ENCODE measurements at places on chromosomes 7 and 10.

DNA sequence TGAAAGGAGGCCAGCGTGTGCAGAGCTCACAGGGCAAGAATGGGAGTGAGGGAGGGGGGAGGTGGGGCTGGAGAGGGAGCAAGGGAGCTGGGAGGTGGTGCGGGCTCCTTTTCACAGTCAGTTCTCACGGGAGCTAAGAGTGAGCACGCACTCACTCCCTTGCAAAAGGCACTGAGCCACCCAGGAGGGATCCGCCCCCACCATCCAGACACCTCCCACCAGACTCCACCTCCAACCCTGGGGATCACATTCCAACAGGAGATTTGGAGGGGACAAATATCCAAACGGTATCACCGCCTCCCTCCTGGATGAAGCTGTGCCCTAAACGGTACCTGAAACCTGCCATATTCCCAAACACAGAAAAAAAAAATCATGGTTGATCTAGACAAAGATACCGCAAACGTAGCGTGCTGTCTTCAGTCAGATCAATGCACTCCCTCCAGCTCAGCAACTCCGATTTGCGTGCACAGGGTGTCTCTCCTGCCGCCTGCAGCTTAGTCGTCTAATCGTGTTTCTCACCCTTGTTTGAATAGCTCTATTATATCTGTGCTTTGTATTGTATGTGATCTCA, 20.3 kb upstream of the PRKAG2 start:
- DNase-seq = no peak

DNA sequence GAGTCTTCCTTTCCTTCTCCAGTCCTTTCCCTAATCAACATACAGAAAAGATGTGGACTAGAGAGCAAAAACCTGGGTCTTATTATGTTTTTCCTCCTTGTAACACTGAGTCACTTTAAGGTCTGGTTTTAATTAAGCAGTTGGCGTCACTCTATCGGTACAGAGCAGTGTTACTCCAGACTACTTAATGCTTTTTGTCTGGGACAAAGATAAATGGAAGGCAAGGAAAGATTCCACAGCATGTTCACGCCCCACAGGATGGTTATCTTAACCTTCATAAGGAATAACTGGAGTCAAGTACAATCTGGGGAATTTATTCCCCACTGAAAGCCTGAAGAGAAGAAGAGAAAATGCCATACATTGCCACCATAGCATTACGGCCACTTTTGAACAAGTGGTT, 145.7 kb downstream of the ELAPOR2 start:
- DNase-seq = no peak

DNA sequence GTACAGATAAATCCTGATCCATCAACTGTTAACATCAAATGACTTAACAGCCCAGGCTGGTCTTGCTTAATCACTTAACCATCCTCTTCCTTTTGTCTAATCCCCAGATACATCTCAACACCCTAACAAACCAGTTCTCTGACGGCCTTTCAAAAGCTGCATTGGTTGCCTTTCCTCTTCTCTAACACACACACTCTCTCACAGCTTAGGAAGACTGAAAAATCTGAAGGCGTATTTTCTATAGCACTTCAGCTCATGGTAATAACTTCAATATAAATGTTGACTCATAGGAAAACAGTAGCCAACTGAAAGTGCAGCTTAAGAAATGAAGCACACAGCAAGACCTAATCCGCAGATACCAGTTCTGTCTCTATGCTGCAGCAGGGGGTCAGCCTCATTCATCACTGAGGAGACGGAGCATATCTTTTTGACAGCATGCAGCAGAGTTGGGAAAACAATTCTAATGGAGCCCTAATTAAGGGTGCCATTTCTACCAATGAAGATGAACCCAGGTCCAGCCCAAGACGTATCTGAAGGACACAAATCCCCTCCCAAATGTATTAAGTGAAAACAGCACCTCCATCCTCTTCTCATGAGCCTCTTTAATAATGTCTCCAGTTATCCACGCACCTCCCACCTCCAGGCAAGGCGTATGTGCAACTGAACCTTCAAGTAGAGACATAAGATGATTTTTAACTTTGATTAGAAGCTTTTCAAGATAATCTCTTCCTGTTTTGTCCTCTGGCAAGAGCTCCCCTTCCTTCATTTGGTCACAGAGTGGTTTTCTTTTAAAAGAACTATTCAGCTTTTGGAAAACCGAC, 211.7 kb upstream of the NFE2L3 start:
- DNase-seq = no peak

GRCh38 chr10:61263518-61263917, 189.7 kb downstream of the TMEM26 start:
- no peak for DNase-seq

GRCh38 chr10:77347052-77347451, 290.6 kb downstream of the KCNMA1 start:
- no peak for DNase-seq

DNA sequence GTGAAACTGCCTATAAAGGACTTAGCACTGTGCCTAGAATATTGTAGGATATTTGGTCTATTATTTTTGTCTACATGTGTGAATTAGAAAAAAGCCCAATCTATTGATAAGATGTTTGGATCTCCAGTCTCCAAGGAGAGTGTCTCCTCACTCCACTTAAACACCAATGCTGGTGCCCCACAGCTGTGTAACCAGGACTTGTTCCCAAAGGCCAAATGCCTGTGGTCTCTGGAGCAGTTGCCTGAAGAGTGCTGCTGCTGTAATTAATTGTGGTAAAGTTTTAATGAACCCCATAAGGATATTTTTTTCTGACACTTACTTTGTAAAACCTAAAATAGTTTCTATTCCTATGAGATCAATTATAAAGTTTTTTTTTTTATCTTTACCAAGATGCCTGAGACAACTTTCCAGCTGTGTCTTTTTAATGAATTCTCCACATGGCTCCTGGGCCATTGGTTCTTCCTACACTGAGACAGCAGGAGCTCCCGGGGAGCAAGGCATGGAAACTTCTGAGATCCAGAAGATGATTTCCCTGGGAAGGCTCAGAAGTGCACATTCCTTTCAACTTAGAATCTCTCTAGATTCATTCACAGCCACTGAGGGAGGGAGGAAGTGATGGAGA, 11.2 kb upstream of the OR2A5 start:
- DNase-seq = no peak

DNA sequence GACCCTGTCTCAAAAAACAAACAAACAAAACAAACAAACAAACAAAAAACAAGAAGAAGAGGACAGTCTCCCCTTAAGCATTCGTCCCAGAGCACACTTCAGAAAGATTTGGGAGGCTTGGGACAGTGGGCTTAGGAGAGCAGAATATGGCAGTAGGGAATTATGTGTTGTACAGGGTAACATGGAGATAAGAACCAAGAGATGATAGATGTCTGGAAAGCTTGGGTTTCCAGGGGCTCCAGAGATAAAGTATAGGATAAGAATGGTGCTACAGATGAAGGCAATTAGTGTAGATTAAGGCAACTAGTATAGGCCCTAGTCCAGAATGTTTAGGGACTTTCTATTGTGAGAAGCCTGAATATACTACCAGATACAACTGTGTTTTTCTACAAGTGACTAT, 934.9 kb upstream of the AUTS2 start:
- no peak for DNase-seq

DNA sequence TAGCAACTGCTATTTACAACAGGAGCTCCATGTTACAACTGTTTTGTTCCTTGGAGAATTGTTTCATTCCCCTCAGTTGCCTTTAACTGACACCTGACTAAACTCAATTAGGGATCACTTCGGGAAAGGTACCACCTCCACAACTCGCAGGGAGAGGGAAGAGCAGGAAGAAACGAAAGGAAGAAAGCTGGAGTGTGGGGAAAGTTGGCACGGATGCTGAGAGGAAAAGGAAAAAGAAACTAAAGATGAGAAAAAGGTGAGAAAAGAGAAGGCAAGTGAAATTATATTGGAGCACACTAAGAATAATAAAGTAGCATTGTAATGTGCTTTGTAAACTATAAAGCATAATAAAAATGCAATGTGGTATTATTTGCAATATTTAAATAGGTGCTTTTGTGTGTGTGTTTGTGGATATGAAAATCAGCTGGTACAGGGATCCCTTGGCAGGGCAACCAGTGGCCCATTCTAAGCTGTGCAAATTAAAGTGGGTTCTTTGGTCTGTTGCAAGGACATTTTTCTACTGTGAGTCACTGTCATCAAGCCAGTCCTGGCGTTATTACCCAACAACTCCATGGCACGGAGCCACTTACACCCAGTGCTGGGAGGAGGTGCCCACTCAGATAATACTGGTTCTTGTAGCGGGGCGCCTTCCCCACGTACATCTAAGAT, 45.9 kb downstream of the HIPK2 start:
- no peak for DNase-seq

- no peak for DNase-seq
Measured at GRCh38 chr10:31972519-31973041, 43.9 kb upstream of the ARHGAP12 start.

- no peak for DNase-seq
Measured at GRCh38 chr7:90999989-91000979, 263.9 kb upstream of the FZD1 start.

GRCh38 chr10:88744002-88744401, 15.8 kb upstream of the LIPN start:
- no peak for DNase-seq

DNA sequence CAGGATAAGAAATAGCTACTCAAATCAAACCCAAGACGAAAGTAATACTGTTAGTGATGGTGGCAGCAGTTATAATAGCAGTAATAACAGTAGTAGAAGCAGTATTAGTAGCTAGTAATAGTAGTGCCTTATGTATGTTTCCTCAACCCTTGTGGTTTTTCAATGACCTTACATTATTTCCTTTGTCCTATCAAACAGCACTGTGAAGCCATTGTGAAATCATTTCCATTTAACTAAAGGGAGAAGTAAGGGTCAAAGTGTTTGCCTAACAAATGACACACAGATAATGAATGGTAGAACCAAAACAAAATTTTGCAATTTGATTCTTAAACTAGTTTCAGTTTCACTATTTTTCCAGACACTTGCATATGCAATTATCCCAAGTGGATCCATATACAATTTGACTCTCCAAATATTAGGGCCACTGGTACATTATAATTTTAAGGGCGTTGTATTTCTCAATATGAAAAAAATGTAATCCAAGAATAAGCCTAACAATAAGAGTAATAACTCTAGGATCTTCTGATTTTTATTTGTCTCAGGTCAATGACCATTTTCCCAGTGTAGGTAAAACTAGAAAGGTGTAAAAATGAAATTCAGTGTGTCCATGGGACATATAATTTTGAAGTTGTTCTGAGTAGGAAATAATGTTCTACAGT, 33.7 kb upstream of the TMEM26 start:
- DNase-seq = no peak

DNA sequence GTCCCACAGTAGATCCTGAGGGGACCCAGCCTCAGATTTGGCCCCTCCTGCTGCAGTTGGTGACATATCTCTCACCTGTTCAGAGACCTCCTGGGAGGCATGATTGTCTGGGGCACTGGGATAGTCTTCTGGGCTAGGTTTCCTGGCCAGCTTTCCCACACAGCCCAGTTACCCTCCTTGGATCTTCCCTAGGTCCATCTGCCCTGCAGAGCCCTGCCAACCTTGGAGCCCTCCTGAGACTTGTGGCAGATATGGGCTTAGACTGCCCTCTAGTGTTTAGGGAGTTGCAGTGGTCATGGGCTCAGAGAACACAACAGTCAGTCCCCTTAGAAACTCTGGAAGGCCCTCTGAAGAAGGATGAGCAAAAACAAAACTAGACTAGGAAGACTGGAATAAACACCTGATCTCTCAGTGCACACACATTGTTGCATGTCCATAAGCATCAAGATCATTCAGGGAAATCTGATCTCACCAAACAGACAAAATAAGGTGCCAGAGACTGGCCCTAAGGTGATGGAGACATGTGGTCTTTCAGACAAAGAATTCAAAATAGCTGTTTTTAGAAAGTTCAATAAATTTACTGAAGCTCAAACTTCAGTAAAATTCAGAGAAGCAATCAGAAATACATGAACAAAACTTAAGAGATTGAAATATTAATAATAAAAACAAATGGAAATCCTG, 324.6 kb downstream of the ATRNL1 start:
- DNase-seq = no peak

GRCh38 chr10:74373059-74373458, 222.0 kb downstream of the ADK start:
- DNase-seq = no peak

DNA sequence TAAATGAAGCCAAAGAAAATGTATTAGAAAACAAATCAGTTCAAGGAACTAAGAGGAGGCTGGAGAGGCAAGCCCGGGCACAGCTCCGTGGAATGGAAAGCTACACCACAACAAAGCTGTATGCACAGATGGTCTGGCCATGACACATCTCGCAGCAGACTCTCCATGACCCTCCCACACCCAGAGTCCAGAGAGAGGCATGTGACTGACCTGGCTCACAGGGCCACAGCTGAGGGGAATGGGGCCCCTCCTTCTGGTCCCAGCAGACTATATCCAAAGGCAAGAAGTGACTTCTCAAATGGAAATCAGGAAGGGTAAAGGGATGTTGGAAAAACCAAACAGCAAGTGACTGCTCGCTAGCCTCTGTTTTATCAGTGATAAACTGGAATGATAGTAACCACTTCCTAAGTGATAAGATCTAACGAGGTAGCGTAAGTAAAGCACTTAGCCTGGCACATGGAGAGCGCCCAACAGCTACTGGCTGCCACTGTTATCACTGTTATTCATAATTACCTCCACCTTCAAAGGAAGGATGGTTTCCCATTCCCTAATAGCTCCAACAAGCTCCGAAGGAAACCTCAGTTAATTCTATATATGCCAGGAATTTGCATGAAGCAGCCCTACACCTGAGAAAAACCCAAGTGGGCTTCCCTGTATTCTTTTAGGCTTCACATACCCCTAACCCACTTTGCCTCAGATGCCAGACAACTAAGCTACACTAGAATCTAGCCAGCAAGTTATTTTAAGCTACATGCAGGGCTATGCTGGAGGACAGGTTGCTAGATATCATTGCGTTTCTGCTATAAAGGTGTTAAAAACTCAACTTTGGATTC, 8.4 kb downstream of the OSBPL3 start:
- no peak for DNase-seq

GRCh38 chr7:44284216-44284615, 41.2 kb downstream of the CAMK2B start:
- DNase-seq = no peak

DNA sequence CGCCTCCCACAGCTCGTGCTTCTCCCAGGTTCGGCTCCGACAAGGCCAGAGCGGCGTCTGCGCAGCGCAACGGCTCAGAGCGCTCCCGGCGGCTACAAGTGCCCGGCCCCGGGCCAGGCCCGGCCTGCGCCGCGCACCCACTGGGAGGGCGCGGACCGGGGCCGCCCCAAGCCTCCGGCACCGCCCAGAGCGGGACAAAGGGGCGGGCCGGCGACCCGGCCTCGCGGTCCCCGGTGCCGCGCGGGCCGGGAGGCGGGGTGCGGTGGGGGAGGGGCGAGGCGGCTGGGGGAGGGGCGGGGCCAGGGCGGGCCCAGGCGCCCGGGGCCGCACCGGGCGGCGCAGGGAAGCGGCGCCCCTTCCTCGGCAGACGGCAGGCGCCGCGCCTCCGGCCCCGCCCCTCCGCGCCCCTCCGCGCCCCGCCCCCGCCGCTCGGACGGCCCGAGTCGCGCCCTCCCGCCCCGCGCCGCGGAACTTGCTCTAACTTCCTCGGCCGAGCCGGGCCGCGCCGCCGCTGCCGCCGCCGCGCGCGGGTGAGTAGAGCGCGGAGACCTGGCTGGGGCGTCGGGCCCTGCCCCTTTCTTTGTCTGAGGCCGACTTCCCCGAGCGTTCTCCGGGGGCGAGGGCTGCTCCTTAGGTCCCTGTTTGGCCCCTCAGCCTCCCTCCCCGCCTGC, at the start of gene TSPAN14:
TSPAN14 (plus strand) TSS at position 469 of the 671 bp plus-strand sequence. CDS start 34,924 bp downstream, outside the sequence.
- peak; percentile 50 for DNase-seq

All from activated T-helper 1 cell treated with anti-CD3 and anti-CD28 coated beads, Interleukin-2, amount 50 U/mL, for 16 hours (primary cell).